GM23248 (cell line): ENCODE measurements at places on chromosomes 7 and 10.

DNA sequence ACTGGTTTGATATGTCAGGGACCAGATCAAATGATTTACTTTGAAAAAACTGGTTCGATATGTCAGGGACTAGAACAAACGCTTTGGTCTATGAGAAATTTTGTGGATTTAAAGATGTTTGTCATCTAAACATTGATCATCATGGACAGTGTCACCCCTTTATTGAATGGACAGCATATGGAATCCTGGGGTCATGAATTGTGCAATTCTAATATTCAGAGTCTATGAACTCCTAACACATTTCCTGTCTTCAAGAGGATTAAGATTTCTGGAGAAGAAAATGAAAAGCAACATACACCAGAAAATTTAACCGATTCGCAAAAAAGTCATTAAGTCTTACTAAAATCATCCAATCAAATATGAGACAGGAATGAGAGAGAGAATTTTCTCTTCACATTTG lies 106.4 kb upstream of the FAM133B start:
- no peak for DNase-seq

GRCh38 chr7:83655951-83656556 lies 7.1 kb upstream of the SEMA3E start:
- peak; percentile 74 for DNase-seq

- DNase-seq = peak; percentile 95
Observed at GRCh38 chr10:111707076-111707475, 476.5 kb downstream of the GPAM start.

- DNase-seq = peak; percentile 98
Observed at GRCh38 chr10:117441812-117442443, 66.7 kb upstream of the PDZD8 start.

GRCh38 chr10:122096705-122097104 lies 107.7 kb downstream of the TACC2 start:
- peak; percentile 34 for DNase-seq

DNA sequence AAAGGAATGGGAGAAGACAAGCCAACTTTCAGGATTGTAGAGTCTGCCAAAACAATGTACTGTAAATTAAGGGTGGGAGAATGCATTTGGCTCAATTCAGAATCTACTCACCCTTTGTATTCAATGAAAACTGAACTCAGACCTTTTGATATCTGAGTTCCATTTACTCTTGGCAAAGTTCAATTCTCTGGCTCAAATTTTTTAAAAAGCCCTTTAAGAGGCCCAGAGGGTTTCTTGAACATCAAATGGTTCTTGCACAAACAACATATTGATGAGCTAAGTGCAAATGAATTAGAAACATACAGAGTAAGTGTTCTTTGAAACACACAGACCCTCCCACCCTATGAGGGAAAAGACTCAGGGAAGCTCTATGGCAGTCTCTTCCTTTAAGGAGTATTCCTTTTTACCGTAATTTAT lies 5.2 kb upstream of the XPNPEP1 start:
- DNase-seq = peak; percentile 12

DNA sequence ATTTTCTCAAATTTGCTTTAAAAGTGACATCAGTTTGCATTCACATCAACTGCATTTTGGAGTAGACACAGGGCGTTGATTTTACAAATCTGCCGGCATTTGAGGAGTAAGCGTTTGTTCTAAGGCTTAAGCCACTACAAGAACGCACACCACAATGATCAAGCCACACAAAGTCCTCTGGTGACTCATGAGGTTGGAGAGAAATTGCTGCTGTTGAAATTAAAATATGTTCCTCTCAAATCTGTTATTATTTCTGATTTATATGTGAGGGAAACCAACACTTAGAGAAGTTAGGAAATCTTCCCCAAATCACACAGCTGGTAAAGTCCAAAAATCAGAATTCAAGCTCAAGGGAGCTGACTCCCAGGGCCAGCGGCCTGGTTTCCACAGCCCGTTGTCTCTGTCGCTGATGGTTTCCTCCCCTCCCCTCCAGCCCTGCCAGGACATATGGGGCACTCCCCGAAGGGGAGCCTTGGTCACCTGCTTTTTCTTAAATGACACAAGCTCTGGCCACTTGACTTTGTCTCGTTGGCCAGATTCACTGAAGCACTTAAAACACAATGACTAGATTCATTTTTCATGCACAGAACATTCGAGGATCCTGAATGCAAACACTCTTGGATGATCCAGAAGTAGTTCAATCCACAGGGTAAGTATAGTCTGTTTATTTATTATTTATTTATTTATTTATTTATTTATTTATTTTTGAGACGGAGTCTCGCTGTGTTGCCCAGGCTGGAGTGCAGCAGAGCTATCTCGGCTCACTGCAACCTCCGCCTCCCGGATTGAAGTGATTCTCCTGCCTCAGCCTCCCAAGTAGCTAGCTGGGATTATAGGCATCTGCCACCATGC lies 29.2 kb upstream of the KLF6 start:
- DNase-seq = peak; percentile 86

DNA sequence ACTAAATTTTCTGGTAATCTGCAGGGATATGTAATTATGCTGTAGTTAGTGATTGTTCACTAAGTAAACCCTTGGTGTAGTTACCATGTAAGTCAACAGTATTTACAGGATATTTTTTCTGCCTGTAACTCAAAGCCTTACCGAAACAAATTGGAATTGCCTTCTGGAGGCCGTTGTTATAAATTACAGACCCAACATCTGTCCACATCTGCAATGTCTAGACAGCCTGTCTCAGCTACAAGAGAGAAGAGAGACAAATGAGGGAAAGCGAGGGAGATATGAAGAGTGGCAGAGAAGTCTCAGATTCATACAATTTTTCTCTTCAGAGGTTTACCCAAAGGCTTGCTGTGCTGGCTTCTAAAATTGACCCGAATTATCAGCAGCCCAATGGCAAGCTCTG lies 23.7 kb upstream of the BTRC start:
- no peak for DNase-seq

GRCh38 chr7:145902123-145902522 lies 214.5 kb upstream of the CNTNAP2 start:
- DNase-seq = no peak

DNA sequence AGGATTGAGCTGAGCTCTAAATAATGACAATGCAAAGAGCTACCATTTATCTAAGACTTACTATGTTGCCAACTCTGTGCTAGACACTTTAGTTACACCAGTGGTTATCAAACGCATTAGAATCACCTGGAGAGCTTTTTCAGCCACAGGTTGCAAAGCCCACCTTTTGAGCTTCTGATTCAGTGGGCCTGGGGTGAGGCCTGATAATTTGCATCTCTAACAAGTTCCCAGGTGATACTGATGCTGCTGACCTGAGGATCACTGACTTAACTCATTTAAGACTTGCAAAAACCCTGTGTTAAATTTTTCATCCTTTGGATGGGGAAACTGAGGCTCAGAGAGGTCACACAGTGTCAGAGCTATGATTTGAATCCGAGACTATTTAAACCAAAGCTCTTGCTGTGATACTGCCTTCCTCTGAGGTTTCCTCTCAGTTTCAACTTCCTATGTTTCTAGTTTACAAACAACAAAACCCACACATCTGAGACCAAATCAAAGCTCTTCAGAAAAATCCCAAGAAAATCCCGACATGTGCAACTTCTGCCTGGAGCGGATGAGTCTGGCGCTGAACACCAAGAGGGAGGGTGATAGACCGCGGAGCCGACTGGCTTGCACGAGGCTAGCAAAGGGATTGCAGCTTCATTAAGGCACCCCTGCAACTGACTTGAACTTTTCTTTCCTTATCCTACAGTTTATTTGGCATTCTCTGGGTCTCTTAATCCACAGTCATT lies 124.9 kb downstream of the CYP26A1 start:
- peak; percentile 70 for DNase-seq

DNA sequence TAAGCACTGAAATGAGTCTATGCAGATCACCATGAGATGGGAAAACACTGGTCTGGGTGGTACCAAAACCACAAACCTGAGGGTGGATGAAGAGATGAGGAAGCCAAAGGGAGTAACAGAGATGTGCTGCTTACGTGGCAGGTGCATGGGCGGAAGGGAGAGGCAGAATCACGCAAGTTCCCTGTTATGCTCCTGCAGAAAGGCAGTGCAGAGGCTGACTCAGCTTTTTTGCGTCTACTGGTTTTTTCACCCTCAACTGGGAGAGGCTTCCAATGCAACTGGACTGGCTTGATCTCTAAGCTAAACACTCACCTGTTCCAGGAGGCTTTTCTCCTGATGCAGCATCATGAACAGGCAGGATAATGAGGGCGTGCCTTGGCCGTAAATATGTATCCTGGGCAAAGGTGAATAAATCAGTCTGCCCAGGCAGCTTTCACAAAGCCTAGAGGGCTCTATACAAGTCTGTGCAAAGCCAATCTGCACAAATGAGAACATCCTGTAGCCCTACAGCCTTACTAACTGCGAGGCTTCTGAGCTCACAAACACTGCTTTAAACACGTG lies 95.4 kb upstream of the AFAP1L2 start:
- no peak for DNase-seq

DNA sequence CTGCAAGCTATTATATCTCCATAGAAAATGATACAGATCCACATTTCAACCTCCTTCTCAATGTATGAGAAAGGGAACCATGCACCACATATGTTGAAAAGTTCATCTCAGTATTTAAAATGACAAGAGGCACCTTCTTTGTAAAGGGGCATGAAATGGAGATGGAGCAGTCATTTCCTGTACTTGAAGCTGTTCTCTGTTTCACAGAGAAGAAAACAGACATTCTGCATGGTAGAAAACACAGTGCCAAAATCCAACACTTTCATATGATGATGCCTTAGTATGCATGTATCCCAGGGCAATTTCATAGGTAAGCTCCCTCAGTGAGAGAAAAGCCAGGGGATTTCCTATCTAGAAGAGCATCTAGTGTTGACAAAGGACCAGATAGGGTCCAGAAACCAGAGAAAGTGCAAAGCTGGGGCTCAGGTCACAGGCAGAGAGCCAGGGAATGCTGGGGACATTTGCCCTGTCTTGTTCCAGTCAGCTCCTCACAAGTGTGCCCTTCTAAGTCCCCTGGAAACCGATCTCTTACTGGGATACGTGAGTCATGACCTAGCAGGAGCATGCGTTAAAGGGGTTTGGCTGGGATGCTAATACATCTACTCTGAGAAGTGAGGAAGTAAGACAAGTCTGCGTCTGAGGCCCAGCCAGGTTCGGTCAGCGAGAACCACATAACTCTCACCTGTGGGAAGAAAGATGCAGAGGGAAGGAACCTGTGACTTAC lies 118.7 kb downstream of the ICA1 start:
- no peak for DNase-seq

GRCh38 chr10:58608351-58608750 lies 95.7 kb downstream of the BICC1 start:
- peak; percentile 53 for DNase-seq

DNA sequence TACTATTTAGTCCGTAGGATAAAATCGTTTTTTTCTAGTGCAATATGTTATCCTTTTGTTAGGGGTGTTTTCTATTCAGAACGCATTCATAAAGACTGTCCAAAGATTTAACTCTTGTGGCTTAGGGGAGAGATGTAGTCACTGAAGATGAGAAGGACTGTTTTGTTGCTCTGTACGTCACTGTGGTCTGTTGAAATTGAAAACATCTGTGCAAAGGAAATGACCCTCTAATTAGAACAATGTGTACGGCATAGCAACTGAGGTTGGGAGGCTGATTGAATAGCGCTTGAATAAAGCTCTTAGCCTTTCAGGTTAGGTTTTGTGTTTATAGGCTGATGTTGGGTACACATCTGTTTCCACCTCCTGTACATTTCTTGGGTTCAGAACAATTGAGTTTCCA lies 453.4 kb upstream of the AKR1E2 start:
- peak; percentile 95 for DNase-seq

DNA sequence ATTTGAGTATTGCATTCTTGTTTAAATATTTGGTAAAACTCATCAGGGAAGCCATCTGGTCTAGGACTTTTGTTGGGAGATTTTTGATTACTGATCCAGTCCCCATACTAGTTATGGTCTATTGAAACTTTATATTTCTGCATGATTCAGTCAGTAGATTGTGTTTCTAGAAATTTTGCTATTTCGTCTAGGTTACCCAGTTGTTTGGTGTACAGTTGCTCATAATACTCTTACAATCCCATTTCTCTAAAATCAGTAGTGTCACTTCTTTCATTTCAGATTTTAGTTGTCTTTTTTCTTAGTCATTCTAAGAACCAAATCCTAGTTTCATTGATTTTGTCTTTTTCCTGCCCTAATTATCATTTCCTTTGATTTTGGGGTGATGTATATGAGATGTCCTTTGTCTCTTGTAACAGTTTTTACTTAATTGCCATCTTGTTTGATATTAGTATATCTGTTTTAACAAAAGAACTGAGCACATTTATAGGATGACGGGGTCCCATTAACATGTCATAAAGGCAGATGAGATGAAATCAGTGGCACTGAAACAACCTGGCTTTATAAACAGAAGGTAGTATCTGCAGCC lies 7.9 kb downstream of the MALSU1 start:
- no peak for DNase-seq

DNA sequence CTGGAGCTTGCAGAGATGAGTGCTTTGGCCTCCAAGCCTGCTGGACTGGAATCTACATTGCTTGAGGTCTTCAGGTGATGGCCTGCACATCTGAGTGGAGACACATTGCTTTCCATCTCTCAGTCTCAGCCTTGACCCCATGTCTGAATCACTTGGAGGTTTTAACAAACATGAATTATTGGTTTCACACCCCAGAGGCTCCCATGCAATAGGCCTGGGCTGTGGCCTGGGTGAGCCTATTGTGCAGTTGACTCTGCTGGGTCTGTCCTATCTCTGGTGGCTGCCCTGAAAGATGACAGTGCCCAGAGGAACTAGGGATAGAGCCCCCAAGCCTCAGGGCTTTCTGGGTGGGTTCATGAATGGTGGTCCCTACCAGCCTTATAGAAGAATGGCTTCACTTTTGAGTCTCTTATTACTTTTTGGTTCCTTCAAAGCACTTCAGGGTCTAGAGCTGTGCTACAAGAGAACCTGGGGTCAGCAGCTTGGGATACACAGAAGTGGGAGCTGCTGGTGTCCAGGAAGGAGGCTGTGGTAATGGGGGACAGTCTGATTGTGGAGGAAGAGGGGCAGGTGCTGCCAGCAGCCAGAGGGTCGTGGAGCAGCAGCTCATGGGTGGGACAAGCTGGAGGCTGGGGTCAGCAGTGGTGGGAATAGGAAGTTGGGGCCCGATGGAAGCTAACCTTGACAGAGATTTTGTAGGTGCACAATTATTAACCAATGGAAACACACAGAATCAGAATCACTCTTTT lies 5.5 kb downstream of the RAMP3 start:
- no peak for DNase-seq

GRCh38 chr7:38927751-38928150 lies 18.8 kb upstream of the VPS41 start:
- DNase-seq = no peak

DNA sequence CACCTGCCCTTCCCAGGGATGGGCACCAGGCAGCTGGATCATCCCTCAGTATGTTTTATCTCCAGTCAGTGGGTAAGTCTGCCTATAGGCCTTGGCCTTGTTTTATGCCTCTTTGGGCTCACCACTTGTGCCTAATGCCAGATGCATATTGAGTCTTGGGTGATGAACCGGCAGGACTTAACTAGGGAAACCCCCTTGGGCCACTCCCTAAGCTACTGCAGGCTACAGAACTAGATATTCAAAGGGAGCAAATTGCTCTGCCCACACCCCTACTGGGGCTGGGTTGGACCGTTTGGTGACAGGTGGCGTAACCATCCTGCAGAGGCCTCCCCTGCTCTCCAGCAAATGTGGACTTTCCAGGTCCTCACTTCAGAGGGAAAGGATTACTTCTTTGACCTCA lies 115.7 kb upstream of the GDF10 start:
- DNase-seq = no peak
